Amygdala (tissue), 56 donors: ENCODE measurements at places on chromosomes 5 and 9.
A peak's percentile ranks its signal among the peaks of the same experiment; 100 is the strongest.

GRCh38 chr9:114031037-114031630, 47.0 kb downstream of the AMBP start:
- no peak for DNase-seq

DNA sequence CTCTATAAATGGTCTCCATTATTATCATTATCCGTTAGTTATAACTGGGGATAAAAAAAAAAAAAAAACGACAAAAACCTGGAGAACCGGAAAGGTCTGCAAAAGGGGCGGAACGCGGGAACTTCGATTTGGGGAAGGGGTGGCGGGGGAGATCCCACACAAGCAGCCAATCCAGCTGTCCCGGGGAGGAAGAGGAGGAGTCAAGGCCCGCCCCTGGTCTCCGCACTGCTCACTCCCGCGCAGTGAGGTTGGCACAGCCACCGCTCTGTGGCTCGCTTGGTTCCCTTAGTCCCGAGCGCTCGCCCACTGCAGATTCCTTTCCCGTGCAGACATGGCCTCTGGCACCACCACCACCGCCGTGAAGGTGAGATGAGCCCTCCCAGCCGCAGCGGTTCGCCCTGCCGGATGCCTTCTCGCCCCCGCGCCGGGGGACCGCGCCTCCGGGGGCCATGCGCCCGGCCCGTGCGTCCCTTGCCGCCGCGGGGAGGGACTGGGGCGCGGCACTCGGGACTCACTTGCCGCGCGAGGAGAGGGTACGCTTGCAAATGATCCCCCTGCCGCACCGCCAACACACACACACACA, at the start of gene MTAP:
Gene MTAP, plus strand, starts transcription at position 219 of the 583 bp plus-strand sequence. Its CDS starts 113 bp downstream, at position 332.
- peak; percentile 90 for DNase-seq

GRCh38 chr9:75161116-75161857, 73.0 kb downstream of the OSTF1 start:
- DNase-seq: no peak

- no peak for DNase-seq
Observed at GRCh38 chr5:77211691-77212047, 1.2 kb downstream of the PDE8B start.

DNA sequence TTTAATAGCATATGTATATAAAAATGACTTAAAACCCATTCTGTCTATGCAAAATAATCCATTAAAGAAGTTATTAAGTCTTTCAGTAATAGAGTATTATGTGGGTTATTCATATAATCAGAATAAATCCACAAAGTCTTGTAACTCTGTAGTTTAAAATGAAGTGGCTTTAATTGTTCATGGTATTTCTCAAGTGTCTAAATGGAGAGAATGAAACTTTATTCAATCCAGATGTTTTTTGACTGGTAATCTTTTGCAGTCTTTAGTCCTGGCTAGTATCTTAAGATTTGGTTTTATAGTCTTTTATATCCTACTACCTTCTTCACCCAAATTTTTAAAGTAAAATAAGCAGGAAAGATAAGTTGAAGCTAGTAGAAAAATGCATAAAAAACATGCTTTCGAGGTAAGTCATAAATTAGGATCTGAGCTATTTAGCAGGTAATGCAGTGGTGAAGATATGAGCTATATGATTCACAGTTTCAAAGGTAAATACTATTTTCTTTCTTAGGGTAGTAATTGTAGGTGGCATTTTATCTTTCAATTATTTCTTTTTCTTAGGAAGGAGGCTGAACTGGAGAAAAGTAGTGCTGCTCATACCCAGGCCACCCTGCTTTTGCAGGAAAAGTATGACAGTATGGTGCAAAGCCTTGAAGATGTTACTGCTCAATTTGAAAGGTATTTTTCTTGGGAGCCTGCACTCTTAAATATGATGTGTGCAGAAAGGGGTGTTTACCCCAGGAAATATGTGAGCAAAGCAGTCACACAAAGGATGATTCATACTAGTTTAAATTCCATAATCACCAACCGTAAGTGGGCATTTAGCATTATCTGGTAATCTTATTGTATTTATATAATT, 17.9 kb downstream of the HMMR start:
- no peak for DNase-seq

GRCh38 chr5:66848749-66849641, 252.8 kb downstream of the MAST4 start:
- no peak for DNase-seq

- DNase-seq: no peak
Observed at GRCh38 chr5:139188558-139189270, 9.5 kb downstream of the SIL1 start.

DNA sequence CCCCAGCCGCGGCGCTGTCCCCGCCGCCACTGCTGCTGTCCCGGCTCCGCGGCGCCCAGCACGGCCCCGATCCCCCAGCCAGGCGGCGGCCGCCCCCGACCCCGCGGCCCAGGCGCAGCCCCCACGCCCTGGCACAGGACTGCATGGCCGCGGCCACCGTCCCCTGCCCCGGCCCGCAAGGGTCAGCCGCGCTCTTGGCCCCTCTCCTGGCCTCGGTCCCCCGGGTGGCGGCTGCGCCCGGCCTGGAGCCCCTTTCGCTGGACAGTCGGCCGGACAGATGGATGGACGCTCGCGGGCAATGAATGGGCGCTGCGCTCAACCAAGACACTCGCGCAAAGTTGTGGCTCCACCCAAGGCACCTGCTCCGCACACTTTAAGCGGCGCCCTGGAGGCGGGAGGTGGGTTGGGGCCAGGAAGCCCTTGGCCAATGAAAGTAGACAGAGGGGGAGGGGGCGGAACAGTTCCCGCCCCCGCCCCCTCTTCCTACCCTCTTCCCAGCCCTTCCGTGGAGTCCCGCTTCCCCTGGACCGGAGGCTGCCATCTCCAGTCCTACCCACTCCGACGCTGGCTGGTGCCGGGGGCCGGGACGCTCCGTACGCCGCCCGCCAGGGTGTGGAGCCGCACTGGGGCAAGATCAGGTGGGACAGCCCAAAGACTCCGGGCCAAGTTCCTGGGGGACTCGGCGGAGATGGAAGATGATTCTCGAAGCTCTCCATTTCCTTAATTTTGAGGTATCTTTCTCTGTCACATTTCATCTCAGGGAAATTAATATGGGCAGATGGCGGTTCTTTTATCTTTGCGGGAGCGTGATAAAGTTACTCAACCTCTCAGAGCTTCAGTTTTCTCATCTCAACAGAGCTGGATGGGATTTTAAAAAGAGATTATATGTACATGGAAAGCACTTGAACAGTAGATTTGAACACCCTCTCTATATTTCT, at the start of gene GLDC:
Gene GLDC, minus strand, starts transcription at position 375 of the 938 bp plus-strand sequence. Its CDS starts 230 bp downstream, at position 145.
- peak; percentile 10 for DNase-seq

GRCh38 chr5:132526290-132526973, 16.9 kb downstream of the IL5 start:
- DNase-seq: no peak

DNA sequence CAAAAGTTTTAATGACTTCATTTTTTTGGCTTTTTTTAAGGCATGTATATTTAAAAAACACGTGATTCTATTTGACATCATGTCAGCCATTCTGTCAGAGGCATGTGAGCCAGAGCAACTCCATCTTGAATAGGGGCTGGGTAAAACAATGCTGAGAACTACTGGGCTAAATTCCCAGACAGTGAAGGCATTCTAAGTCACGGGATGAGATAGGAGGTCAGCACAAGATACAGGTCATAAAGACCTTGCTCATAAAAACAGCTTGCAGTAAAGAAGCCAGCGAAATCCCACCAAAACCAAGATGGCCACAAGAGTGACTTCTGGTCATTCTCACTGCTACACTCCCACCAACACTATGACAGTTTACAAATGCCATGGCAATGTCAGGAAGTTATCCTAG, 1000.6 kb upstream of the DMAC1 start:
- DNase-seq: no peak

- no peak for DNase-seq
Observed at GRCh38 chr5:68088302-68088701, 127.3 kb upstream of the PIK3R1 start.

DNA sequence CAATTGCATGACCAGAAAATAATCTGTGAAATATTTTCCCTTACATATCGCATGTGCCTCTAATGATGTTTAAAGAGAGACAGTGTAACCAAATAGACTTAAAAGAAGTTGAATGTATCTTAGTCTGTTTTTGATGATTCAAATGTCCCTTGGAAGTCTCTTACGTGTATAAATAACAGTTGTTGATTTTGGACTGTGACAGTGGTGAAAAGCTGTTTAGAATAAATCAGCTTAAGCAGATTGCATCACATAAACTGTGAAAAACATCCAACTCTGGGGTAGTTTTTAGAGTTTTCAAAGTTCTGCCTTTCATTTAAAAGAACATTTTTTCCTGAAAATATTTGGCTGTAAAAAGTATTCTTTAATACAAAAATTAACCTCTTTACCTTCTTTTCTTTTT, 301.1 kb downstream of the PRR16 start:
- no peak for DNase-seq

DNA sequence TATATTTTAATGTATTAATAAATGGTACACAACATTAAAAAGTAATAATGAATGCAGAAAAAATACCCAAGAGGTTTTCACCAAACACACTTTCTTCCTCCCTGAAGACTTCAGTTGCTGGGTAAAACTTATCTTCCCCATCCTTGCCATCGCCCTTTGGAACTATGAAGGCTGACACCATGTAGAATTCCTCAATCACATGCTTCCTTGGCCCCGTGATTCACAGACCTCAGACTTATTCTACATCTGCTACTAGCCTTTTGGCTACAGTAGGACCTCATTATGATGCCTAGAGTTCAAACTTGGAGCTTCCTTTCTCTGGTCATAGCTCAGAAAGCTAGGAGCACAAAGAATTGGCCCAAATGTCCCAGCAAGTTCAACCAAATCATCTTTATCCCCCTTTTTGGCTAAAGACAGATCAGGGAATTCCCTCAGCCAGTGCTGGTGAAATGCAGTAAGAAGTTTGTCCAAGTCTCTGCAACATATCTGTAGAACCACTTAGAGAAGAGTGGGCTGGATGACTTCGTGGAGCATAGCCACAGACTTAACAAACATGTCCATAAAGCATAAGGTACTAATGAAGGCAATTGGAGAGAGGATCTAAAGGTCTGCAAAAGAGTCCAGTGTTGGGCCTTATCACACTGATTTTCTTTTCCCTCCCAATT, 253.5 kb downstream of the SEC61B start:
- DNase-seq: no peak

- DNase-seq: no peak
Observed at GRCh38 chr5:16857635-16858034, 78.5 kb downstream of the MYO10 start.

DNA sequence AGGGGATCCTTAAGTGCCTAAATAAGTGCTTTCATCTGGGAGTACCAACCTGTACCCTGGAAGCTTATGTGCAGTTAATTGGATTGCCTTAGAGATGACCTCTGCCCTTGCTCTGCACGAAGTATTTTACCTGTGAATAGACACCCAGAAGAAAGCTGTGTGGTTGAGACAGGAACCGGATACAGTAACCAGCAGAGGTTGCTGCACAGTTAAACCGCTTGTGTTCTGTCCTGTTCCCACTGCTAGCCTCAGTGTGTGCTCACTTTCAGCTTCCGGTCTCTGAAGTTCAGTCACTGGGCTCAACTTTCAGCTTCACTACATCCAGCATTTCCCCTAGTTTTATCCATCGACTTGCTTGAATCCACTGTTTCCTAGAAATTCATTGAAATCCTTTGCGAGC, 185.3 kb downstream of the FAM170A start:
- no peak for DNase-seq

- no peak for DNase-seq
Observed at GRCh38 chr9:84151640-84152039, 171.0 kb downstream of the RMI1 start.

DNA sequence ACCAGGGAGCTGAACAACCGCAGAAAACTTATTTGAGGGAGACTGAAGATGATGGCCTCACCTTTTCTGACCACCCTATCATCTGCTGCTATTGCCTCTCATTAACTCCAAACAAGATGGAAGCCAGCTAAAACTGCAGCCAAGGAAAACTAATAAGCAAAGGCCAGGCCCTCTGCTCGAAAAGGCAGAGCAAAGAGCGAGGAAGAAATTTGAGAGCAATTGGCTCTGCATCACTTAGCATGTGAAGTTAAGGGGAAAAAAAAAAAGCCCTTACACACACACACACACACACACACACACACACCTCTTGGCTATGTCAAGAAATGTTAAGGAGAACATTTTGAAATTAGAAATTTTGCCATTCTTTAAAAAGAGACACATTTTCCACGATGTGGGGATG, 228.1 kb upstream of the CYLC2 start:
- DNase-seq: no peak

DNA sequence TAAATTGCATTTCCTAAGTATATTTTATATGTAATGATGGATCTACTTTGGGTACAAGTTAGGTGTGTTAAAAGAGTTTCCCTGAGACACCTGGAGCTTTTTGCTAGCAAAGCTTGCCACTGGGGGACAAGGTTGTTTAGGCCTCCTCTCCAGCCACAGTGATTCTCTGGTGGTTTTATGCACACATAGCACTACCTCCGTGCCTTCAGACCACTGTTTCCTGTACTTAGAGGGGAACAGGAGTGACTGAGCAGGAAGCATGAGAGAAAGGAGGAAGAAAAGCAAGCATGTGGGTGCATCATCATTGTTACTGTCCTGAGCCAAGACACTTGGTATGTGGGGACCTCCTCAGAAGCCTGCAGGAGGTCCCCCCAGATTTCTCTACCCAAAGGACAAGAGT, 272.1 kb downstream of the RASEF start:
- no peak for DNase-seq

DNA sequence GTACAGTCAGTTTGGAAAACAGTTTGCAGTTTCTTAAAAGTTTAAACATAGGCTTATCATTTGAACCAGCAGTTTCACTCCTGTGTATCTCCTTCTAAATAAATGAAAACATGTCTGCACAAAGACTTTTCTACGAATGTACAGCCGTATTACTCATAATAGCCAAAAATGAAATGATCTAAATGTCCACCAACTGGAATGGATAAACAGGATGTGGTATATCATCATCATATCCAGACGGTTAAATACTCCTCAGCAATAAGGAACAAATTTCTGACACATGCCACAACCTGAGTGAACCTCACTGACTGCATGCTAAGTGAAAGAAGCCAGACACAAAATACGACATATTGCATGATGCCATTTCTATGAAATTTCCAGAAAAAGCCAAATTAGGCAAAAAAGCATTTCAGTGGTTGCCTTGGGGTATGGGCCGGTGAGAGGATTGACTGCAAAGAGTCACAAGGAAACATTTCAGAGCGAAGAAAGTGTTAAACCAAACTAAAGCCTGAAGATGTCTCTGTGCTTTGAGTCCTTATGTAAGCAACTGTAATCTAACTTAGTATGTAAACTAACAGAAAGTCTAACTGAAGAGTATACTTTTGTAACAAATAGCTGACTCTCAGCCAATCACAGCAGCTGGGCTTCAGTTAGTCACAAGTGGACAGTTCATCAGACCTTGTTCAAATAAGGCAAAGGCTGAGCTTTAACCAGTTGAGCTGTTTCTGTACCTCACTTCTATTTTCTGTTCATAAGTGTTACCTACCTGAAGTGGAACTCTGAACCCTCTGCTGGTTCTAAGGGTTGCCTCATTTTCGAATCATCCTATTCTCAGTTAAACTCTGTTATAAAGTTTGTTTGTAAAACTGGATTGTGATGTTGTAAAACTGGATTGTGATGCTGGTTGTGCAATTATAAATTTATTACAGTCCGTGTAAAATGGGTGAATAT, 65.2 kb downstream of the TRIO start:
- DNase-seq: no peak

GRCh38 chr5:88290801-88291200, 22.2 kb upstream of the TMEM161B start:
- no peak for DNase-seq

GRCh38 chr5:95029569-95030366, 255.1 kb downstream of the MCTP1 start:
- no peak for DNase-seq

- DNase-seq: no peak
Observed at GRCh38 chr5:54837981-54838380, 147.4 kb downstream of the ESM1 start.

GRCh38 chr9:26271495-26272122, 593.4 kb upstream of the TUSC1 start:
- no peak for DNase-seq
